Stimulated activated CD8-positive, alpha-beta memory T cell treated with anti-CD3 and anti-CD28 coated beads, Interleukin-15, amount 100 ng/mL, for 4 hours (primary cell): ENCODE measurements at places on chromosomes 7 and 10.

DNA sequence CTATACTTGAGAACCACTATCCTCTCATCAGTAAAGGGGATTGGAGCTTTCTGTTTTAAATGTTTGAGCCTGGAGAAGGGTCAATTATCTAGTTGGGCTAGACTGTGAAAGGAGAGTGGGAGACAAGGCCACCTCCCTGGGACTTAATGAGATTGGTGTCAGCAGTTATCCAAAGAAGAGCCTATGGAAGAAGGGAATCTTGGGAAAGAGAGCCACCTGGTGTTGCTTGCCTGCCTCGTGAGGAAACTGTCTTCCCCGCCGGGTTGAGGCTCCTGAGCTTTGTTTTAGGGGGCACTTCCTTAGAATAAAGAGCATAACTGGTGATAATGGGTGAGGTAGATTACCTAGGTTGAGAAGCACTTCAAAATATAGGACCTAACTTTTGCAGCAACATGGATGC is 32.0 kb upstream of the ABCB4 start:
- no peak for DNase-seq

GRCh38 chr7:32034052-32034451 is 36.2 kb downstream of the PDE1C start:
- no peak for DNase-seq

DNA sequence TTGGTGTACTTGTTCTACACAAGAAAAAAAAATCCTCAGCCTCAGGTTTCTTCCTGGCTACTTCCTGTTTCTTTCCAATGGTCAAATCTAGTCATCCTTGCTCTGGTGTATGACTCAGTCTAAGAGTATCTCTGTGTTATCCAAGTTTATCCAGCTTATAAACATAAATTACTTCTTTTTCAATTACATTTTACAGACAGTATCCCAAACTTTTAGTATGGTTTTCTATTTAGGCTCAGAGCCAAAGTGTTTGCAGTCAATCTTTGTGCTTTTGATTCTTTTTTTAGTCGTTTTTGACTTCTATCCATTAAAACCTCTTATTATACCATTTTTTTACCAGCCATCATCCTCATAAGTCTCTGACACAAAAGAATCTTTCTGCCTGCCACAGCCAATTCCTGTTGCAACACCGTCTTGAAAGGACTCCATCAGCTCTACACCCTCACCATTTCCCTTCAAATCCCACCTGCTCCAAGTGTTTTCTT is 294.6 kb downstream of the PTEN start:
- DNase-seq = no peak

DNA sequence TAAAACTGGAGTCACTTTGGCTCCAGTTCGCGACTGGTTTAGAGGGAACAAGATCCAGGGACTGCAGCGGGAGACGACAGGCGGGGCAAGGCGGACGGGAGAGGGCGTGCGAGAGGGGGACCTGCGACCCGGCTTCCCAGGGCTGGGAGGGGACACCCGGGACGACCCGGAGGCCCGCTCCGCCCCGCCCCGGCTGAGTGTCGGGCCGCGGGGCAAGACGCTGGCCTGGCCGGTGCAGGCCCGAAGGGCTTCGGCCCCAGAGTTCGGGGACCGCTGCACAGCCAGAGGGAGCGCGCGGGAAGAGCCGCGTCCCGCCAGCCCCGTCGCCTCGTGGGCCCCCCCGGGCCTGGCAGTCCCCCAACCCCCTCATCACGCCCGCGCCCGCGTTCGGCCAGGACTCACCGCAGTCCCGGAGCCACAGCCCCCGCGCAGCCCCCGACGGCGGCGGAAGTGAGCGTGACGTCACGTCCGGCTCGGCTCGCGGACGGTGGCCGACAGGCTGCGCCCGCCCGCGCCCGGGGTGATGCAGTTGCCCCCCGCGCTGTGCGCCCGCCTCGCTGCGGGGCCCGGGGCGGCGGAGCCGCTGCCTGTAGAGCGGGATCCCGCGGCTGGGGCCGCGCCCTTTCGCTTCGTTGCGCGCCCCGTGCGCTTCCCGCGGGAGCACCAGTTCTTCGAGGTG is at the start of the genes TUBGCP2 and ZNF511:
Gene TUBGCP2 (minus strand): TSS at position 452 of the 679 bp plus-strand sequence. CDS start 5,931 bp downstream, outside the sequence.
Gene ZNF511 (plus strand): TSS at position 494 of the 679 bp plus-strand sequence. CDS start 30 bp downstream, at position 524.
- DNase-seq = peak; percentile 78

DNA sequence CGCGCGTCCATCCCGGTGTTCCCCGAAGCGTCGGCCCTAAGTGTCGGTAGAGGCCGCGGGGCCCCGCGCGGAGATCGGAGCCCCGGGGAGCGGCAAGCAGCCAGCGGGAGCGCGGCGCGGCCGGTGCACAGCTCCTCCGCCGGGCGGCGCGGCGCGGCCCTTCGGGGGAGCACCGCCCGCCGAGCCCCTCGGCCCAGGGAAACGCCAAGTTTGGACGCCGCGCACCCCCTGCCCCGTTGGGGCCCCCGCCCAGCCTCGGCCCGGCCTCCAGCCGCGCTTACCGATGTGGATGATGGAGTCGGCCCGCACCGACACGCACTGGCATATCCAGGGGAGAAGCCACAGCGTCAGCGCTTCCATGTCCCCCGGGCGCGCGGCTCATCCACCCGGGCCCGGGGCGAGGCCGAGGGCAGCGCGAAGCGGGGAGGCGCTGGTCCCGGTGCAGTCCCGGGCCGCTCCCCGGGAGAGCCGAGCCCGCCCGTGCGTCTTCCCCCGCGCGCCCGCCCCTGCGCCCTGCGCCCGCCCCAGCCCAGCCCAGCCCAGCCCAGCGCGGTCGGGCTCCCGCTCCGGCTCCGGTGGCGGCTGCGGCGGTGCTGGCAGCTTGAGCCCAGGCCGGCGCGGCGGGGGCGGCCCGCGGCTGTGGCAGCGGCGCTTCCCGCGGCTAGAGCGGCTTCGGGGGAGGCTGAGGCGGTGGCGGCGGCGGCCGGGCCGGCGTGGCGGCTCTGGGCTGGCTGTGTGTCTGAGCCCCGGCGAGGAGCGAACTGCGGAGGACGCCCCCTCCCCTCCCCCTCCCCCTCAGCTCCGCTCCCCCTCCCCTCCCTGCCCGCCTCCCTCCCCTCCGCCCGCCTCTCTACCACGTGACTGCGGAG is at the start of gene GRID1:
Gene GRID1 (minus strand): TSS at position 763 of the 869 bp plus-strand sequence.
- DNase-seq = no peak

GRCh38 chr10:18142151-18142550 is 1.9 kb downstream of the CACNB2 start:
- DNase-seq = no peak

- no peak for DNase-seq
Measured at GRCh38 chr10:77792155-77792554, 134.4 kb downstream of the DLG5 start.

DNA sequence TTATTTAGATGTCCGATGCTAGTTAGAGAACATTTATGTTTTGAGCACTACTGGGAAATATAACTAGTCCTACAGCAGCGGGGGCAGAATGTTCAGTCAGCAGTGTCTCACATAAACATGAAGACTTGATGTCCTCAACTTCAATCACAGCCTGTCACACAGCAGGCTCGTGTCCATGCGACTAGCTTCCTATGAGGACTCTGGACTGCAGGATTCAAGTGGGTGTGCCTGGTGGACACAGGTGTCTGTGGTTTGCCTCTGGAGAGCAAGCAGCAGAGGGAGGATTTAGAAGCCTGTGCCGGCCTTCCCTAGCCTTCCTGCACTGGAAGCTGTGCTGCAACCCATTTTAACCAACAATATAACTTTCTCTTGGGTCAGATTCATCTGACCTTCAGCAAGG is 30.0 kb upstream of the LANCL2 start:
- DNase-seq = no peak

DNA sequence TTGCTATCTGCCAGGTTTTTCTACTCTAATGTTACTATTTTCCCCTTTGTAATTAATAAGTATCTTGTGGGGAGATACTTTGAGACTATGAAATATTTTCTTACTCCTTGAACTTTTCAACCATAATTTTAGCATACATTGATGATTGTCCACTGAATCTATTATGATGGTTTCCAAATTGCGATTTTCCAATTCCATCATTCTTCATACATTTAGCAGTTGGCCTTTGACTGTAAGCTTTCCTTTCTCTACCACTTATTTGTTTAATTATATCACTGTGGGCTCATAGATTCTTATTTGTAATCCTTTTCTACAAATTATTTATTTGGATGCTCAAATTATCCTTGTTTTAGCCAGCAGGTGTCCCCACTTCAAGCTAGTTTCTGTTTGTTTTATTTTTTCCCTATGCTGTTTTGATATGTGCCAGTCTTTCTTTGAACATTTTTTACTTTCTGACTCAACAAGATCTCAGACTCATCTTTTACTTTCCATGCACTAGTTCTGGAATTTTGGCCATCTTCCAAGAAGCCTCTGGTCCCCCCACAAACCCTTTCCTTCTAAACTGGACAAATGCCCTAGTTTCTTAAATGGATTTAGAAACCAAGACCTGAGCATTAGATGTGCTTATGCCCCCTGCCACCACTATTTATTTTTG is 11.4 kb upstream of the MRPS16 start:
- DNase-seq = no peak

- no peak for DNase-seq
Measured at GRCh38 chr10:26212511-26212910, 4.1 kb upstream of the GAD2 start.

GRCh38 chr10:20668985-20669384 is 228.1 kb downstream of the NEBL start:
- DNase-seq = no peak

GRCh38 chr7:153401795-153402720 is 642.5 kb downstream of the ACTR3B start:
- no peak for DNase-seq

DNA sequence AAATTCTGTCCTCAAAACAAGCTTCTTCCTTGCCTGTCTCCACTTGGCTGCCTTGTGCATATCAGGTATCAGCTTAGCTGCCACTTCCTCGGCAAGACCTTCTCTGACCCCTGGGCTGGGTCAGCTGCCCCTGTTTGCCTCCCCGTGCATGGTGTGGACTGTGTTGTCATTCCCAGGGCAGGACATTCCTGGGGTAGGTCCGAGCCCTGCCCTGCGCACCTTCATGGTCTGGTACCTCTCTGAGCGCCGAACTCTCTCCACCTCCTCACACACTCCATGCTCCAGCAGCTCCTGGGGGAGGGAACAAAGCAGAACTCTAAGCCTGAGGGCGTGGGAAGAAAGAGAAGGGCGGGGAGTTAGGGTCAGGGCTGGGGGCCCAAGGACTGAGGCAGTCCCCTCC is 3.8 kb downstream of the POLM start:
- DNase-seq = no peak

DNA sequence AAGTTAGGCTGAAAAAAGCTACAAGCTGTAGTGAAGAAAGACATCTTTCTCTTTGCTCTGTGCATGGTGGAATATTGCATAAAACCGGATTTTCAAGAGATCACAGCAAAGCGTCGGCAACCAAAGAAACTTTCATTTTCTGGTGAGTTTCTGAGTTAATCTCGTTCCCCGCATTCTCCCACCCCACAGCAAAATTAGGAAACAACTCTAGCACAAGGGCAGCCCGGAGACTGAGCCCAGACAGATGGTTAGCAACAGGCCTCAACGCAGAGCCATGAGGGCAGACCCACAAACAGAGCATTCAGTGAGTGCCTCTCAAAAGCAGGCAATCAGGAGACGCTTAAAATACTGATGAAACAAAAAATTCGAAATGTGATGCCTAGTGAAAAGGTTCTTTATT is 396.1 kb upstream of the KLF6 start:
- no peak for DNase-seq

GRCh38 chr7:44415510-44415909 is 74.9 kb downstream of the NUDCD3 start:
- DNase-seq = no peak

DNA sequence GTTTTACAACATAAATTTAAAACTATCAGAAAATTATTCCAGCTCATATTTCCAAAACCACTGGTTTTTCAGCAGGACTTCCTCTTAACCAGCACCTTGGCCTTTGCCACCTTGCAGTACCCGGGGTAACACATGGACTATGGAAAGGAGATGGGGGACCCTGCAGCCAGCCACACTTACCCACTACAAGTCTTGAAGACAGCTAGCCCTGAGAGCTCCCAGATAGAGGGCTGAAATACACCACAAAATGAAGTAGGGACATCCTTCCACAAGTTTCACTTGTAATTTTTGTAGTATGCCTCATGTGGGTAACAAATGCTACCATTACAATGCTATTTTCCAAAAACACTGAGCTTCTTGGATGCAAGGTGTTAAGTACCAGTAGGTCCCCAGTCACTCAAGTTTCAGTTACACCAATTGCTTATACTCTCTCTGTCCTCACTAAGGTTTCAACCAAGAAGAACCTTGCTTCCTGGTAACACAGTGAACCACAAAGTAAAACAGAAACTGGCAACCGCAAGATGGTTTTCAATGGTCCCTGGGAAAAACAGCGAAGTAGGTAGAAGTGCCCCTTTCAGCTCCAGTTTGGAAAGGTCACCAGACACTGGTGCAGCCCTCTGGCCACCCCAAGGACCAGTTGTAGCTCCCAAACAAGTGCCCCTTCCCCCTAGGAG is 110.9 kb downstream of the SGMS1 start:
- no peak for DNase-seq

DNA sequence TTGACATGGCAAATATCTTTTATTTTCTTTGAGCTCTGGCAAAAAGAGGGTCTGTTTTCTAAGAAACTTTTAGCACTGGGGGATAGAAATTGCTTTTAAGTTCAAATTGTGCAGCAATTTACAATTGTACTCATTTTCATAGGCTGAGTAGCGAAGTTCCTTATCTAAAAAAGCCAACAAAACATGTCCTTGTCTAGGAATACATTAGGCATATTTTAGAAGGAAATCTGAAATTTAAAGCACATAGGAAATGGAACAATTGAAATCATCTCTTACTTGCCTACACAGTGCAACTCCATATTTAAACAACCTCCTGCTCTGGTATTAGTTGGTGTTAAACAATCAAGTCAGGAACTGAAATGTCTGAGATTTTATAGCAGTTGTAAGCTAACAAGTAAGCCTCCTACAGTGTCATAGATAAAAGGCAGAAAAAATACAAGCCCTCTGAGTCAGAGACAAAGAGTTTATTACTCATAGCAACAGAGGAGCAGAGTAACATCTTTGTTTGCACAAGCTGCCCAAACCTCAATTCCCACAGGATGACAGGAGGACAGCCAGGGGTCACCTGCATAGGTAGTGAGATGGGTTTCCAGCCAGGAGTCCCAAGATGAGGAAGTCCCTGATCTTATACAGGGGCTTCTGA is 280.2 kb upstream of the HGF start:
- no peak for DNase-seq

GRCh38 chr7:73496626-73497025 is 25.5 kb downstream of the BAZ1B start:
- no peak for DNase-seq

- no peak for DNase-seq
Measured at GRCh38 chr10:73131913-73132686, 21.8 kb downstream of the NUDT13 start.
